ENCODE measurements at places on chromosomes 1 and 21.

DNA sequence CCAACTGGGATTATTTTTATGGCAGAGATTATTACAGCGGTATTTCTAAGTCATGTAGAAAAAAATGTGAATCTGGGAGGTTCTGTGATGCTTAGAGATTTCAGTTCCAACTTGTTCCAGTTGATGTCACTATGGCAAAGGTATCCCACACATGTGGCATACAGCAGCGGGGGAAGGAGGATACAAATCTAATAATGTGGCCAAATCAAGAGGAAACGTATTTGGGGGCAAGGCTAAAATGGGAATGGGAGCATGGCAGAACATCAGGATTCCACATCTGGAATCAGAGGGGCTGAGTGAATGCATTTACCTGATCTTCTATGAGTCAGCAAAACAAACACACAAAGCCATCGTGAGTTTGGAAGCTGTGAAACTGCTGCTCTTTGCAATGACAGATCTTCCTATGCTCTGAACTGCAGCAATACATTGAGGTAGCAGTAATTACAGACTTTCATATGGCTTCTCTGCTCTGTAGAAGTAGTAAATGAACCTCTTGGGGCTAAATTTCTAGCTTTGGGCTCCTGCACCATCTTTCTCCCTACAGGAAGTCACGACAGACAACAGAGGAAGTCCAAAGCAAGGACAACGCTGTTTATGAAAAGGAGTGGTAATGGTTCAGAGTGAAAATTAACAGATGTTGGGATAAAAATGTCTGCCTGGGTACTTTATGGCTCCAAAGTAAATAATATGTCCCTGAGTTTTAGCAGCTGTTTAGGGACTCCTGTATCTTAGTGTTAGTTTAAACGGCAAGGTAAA lies 55.5 kb downstream of the GABPA start:
- peak; percentile 32 for DNase-seq

DNA sequence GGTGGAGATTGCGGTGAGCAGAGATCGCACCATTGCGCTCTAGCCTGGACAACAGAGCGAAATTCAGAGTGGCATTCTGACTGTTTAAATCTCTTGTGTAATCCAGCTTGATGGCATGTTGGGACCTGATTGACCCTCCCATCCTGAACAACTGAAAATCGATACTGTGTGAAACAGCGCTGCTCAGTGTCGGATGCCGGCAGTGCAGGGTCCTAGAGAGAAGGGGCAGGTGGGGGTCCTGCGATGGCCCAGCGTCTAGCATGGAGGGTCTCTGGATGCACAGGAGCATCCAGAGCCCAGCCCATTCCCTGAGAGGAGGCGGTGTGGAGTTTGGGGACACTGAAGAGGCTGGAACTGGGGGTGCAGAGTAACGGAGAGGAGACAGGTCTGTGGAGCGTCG lies 15.8 kb downstream of the AGT start:
- DNase-seq: no peak

- no peak for DNase-seq
These were observed 105.6 kb upstream of the SOD1 start for GRCh38 chr21:31553926-31554325.

DNA sequence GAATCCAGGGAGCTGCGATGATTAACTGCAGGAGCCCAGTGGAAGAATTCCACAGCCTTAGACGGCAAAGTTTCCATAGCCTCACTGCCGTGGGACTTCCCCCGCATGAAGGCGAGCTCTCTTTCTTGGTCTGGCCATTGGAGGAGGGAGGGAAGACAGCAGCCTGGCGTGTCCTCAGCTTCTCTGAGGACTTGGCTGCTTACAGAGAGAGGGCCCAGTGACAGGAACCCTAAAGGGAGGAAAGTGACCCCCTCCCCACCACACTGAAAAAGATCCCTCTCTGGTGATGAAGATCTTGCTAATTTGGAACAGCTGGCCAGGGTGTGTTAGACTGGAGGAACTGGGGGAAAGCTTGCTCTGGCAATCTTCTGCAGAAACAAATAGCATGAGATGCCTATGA lies 41.0 kb downstream of the ATP2B4 start:
- no peak for DNase-seq

GRCh38 chr1:24754229-24754628 lies 9.0 kb downstream of the CLIC4 start:
- no peak for DNase-seq

GRCh38 chr1:103516693-103517092 lies 8.8 kb upstream of the RNPC3 start:
- no peak for DNase-seq

- DNase-seq: no peak
These were observed 127.8 kb downstream of the LMX1A start for GRCh38 chr1:165228676-165229075.

- DNase-seq: no peak
These were observed 325.0 kb downstream of the ZNF326 start for GRCh38 chr1:90319918-90320317.

- no peak for DNase-seq
These were observed 46.4 kb downstream of the FAAH start for GRCh38 chr1:46440478-46440877.

Measured in substantia nigra (tissue), 51 donors.